ENCODE measurements at places on chromosomes 16 and 17.
A peak's percentile ranks its signal among the peaks of the same experiment; 100 is the strongest.

DNA sequence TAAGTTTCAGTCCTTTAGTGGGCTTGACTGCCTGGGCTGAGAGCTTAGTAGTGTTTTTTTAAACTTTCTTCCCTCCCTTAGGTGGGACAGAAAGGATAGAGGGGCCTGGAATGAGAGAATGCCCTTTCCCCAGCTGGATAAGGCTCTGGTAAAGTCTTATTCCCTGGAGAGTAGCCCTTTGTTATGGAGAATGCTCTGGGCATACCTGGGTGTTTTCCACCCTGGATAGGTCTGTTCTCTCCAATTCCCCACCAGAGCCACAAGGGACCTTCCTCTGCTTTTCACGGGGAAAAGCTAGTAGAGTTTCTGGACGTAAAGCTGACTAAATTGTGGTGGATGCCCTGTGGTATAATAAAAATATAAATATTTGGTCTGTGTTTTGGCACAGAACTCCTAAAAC lies 164.1 kb downstream of the HS3ST4 start:
- no peak for DNase-seq

- peak; percentile 18 for DNase-seq
Measured at GRCh38 chr16:88383401-88384221, 852 bp downstream of the ZNF469 start.

- no peak for DNase-seq
Measured at GRCh38 chr16:27745348-27745747, 195.4 kb downstream of the KATNIP start.

GRCh38 chr16:28823291-28823872 lies 583 bp downstream of the ATXN2L start:
- DNase-seq, result no peak

GRCh38 chr17:63099425-63099824 lies 133.4 kb downstream of the TANC2 start:
- DNase-seq, result no peak

GRCh38 chr16:49849037-49849753 lies 6.7 kb downstream of the ZNF423 start:
- DNase-seq, result no peak

GRCh38 chr17:34154961-34155730 lies 99.9 kb upstream of the CCL2 start:
- peak; percentile 12 for DNase-seq

DNA sequence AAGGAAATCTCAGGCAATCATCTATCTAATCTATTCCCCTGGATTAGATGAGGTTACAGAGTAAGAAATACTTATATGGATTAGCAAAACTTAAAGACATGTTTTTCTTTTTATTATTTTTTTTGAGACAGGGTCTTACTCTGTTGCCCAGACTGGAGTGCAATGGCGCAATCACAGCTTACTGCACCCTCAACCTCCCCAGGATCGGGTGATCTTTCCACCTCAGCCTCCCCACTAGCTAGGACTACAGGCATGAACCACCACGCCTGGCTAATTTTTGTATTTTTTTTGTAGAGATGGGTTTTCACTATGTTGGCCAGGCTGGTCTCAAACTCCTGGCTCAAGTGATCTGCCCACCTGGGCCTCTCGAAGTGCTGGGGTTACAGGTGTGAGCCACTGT lies 3.3 kb upstream of the NFE2L1 start:
- no peak for DNase-seq

GRCh38 chr17:6303664-6304063 lies 131.3 kb downstream of the AIPL1 start:
- peak; percentile 27 for DNase-seq

DNA sequence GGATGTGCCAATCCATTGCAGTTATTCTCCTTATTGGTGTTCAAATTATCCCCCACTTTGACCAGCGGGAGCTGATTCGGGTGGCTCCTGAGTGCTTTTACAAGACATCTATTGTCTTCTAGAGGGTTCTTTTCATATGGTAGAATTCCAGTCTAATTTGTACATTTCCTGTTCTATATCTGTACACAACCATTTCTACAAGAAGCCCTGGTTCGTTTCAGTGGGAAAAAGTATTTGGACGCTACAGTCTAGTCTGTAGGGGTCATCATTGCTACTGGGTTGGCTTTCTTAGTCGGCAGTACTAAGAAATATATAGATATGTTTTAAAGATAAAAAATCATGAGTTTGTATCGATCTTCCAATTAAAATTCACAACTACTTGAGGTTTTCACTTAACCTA lies 262.6 kb downstream of the MAP2K6 start:
- DNase-seq, result no peak

Data from activated CD4-positive, alpha-beta T cell treated with anti-CD3 and anti-CD28 coated beads for 48 hours (primary cell).